ENCODE measurements at places on chromosomes 13 and 19.

GRCh38 chr19:17235971-17236777 lies 9.5 kb downstream of the NR2F6 start:
- no peak for DNase-seq

- no peak for DNase-seq
Measured at GRCh38 chr19:11159598-11160439, 4.2 kb upstream of the SPC24 start.

DNA sequence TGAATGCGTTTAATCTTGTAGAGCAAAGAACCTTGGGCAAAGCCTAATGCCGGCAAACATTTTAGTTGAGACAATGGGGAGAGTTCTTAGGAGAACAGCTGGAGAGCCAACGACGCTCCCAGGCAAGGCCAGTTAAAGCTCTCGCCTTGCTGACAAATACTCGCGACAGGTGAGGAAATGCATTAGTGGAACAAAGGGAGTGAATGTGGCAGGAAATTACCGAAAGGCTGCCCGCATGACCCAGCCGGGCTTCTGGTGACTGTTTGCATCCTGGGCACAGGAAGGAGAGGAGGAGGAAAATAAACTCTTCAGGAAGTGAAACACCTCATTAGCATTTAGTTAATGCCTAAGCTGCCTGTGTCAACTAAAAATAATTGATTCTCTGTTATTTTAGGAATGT lies 74.6 kb downstream of the SHISA2 start:
- no peak for DNase-seq

GRCh38 chr19:54400913-54401312 lies 14.4 kb upstream of the TTYH1 start:
- DNase-seq: no peak

- no peak for DNase-seq
Measured at GRCh38 chr13:48278806-48279205, 24.7 kb upstream of the RB1 start.

GRCh38 chr13:71820699-71821098 lies 46.3 kb downstream of the DACH1 start:
- DNase-seq: no peak

GRCh38 chr13:98598043-98598442 lies 21.1 kb upstream of the STK24 start:
- no peak for DNase-seq

DNA sequence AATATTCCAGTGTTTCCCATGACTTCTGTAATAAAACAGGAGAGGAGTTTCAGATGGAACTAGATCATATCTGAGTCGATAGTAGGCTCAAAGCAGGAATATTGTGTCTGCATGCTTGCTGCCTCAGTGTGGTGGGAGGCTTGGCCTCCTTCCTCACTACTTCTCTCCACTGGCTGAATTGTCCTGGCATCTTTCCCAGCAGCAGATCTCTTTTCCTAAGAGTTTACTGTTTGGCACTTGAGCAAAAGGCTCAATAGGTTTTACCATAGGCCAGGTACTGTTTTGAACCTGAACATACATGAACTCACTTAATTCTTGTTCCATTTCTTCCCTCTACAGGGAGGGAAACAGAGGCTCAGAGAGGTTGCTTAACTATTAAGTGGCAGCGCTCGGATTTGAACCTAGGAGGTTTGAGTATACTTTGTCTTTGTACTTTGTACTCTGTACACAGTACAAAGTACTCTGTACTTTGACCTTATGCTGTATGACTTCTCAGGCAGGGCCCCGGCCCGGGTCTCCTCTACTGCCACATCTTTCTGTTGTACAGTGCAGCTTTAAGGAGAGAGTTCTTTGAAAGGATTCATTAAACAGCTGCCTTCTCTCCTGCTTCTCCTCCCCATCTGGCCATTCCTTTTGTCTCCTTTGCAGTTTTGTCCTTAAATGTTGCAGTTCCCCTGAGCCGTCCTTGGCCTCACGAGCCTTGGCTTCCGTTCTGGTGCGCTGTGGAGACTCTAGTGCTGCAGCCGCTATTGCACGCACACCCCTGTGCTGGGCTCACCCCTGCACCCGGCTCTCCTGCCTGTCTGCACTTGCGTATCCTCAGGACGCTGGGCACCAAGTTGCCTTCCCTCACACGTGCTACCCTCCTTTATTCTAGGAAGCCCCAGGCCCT lies 8.1 kb downstream of the B3GLCT start:
- DNase-seq: no peak

- no peak for DNase-seq
Measured at GRCh38 chr19:16587833-16588823, 15.9 kb upstream of the SLC35E1 start.

DNA sequence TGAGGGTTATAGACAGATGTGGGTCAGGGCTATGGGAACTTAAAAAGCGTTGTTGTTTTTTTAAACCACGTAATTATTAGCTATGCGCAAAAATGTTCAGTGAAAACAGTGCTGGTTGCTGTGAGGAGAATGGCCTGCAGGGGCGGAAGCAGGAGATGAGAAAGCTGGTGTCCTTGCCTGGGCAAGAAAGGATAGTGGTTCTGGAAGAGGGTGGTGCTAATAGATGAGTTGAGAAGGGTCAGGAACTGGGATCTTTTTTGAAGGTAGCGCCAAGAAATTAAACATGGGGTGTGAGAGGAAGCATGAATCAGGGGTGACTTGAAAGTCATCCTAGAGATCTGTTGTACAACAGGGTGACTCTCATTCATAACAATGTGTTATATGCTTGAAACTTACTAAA lies 4.8 kb upstream of the SMG9 start:
- no peak for DNase-seq

DNA sequence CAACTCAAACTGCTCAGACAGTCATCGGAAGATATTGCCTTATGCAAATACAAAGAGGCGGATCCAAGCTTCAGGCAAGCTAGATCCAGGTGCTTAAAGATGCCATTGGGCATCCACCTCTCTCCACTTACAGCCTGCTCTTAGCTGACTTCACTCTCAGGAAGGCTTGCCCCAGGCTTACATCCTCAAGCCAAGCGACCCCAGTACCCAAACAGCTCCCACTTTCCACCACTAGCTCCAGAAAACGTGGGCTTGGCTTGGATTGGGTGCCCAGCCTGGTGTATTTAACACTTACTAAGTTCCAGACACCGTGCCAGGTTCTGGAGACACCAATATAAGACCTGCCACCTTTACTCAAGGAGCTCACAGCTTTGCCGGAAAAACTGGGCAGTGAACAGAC lies 142.1 kb upstream of the VSTM2B start:
- no peak for DNase-seq

- DNase-seq: no peak
Measured at GRCh38 chr13:48431431-48431830, 18.5 kb upstream of the LPAR6 start.

GRCh38 chr13:100130092-100130491 lies 41.2 kb downstream of the PCCA start:
- no peak for DNase-seq

GRCh38 chr19:54029930-54030490 lies 33.7 kb downstream of the VSTM1 start:
- no peak for DNase-seq

DNA sequence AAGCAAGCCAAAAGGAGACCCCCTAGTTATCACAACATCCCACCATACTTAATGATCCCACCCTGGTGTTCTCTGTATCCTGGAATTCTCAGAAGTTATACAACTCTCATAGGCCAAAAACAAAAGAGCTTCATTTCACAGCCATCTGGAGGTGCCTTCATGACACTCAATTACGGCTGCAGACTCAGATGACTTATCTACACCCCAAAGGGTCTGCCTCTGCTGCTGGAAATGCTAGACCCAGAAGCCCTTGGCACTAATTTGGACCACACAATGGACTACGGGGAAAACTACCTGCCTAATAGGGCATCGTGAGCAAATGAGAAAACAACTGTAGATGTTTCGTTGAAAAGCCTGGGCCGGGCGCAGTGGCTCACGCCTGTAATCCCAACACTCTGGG lies 40.2 kb downstream of the BRD4 start:
- no peak for DNase-seq

GRCh38 chr19:51771376-51772130 lies 10.6 kb downstream of the FPR2 start:
- DNase-seq: no peak

- no peak for DNase-seq
Measured at GRCh38 chr13:113539176-113539575, 45.4 kb upstream of the TFDP1 start.

GRCh38 chr13:38905861-38906260 lies 84.8 kb downstream of the STOML3 start:
- DNase-seq: no peak

- DNase-seq: no peak
Measured at GRCh38 chr19:46841458-46842083, 9.1 kb downstream of the AP2S1 start.

DNA sequence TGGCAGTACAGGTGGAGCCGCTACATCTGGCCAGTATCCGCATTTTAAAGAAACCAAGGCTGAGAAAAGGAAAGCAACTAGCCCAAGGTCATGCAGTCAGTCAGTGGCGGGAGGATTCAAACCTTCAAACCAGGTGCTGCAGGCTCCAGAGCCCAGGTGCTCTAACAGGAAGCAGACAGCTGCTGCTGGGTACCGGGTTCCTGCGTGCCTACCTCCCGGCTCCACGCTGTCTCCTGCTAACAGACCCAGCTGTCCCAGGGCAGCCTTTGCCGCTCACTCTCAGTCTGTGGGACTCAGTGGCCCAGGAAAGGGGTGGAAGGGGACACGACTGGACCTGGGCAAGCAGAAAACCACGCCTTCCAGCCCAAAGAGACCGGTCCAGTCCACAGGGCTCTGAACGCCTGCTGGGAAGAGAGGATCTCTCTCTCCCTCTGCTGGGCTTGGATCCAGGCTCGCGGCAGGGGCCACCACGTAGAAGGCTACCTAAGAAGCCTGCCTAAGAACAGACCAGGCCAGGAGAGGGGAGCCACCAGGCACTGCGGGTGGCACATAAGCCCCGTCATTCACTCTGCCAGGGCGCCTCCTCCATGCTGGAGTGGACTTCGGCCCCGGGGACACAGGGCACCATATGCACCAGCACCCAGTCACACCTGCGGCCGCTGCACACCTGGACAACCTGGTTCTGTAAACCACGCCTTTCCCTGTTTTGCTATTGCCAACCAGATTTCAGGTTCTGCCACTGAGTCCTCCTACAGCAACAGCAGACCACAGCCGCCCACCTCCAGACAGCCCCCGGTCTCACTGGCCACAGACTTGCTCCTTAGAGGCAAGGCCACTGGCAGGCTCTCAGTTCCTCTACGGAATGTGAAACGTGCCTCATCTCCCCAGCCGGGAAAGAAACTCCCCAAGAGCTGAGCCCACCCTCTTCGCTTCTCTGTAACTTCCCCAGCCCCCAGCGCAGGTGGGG lies 4.6 kb downstream of the DAPK3 start:
- no peak for DNase-seq

DNA sequence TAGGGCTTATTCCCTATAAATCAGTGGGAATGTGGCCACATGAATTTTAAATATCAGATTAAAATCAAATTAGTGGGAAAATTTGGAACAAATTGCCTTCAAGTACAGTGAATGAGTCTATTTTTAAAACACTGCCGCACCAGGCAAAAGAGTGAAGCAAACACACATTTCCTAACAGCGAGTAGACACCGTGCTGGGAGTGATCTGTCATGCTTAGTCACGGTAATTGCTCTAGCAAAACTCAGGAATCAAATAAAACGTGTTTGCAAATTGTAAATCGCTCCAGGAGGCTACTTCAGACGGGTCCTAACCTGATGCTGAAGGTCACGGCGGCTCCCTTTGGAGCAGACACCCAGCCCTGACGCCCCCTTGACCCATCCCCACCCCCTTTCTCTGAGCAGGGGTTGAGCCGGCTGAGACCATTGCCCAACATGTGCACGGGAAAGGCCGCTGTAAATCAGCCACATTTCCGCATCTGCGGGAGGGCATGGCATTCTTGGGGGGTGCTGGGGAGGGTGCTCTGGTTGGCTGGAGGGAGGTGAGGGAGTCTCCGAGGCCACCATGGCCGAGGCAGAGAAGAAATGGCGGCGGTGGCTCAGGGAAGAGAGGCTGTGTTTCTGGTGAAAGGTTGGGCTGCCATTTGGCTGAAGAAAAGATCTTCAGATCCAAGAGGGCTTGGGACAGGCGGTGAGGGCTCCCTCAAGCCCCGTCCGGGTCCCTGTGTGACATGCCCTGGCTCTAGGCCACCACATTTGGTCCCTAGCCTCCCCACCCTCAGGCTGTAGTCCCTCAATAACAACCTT lies 8.9 kb downstream of the CEBPA start:
- no peak for DNase-seq

GRCh38 chr13:104993708-104994107 lies 1541.8 kb downstream of the EFNB2 start:
- no peak for DNase-seq

All from cerebellar nuclear complex (tissue), 1 donor.